A549 treated with CORT108297 at 1 μM for 4 hours (cell line): ENCODE measurements at places on chromosomes 16 and 17. TPM values are rescaled to one million over a fixed set of nuclear protein-coding genes. Genes with fewer than 3 reads are reported as not detected.

The CFAP97D1 gene
- total RNA-seq: 0.02 TPM in 3 of 5 replicates, not detected in the others

The KRT28 gene
- not detected in 5 replicates for total RNA-seq

The HIGD1B gene
- total RNA-seq: not detected in 5 replicates

The TBC1D3K gene
- total RNA-seq: not detected in 5 replicates
